ENCODE measurements at places on chromosomes 12 and 14. TPM values are rescaled to one million over a fixed set of nuclear protein-coding genes. Genes with fewer than 3 reads are reported as not detected.

DNA sequence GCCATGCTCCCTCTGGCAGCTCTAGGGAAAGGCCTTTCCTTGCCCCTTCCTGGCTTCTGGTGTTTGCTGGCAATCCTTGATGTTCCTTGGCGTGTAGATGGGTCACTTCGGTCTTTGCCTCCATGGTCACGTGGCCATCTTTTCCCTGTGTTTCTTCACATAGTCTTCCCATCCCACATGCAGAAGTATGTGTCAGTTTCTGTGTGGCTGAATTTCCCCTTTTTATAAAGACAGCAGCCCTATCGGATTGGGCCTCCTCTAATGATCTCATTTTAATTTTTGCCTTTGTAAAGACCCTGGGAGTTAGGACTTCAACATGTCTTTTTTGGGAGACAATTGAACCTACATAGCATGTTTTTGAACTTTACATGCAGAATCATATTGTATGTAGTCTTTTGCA is 107.2 kb upstream of the FGD4 start:
- H3K4me3 ChIP-seq: no peak overlapping the region
- H3K27ac ChIP-seq: no peak overlapping the region
- DNase-seq: no peak
- H3K36me3 ChIP-seq: no peaks in the 10 kb centered on the region
- no peaks in the 10 kb centered on the region for H3K4me1 ChIP-seq
- no peaks in the 10 kb centered on the region for H3K27me3 ChIP-seq

DNA sequence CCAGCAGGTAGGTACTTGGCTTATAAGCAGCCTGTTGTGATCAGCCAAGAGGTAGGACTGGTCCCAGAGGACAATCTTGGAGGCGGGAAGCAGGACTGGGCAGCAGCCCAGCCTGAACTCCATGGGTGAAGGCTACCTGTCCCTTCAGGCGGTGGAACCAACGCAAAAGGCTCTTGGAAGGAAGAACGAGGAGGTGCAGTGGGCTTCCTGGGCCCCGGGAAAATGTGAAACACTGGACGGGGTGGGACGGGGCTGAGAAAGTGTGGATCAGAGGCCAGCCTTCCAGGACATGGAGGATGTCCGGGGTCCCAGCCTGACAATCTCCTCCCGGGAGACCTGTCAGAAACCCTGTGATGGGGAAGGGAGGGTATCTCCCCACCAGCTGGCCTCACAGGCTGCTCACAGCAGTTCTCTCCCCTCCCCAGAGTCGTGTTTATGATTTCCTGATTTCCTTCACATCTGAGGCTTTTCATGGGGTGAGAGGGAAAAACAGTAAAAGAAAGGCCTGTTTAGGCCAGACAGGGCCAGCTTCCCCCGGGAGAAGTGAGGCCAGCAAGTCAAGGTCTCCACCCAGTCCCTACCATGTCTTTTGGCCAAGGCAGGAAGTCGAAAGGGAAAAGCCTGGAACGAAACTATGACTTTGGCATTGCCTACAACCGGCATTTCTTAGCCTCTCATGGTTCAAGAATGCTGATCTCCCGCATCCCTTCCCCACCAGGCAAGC is 11.3 kb downstream of the CMKLR1 start:
- no peak overlapping the region for H3K27ac ChIP-seq
- no peaks in the 10 kb centered on the region for H3K36me3 ChIP-seq

GRCh38 chr12:1288333-1288732 is 297.3 kb downstream of the ERC1 start:
- no peaks in the 10 kb centered on the region for H3K4me1 ChIP-seq
- DNase-seq: no peak
- no peak overlapping the region for H3K27ac ChIP-seq
- no peak overlapping the region for H3K4me3 ChIP-seq
- H3K36me3 ChIP-seq: peaks cover 22% of the 10 kb centered on the region

- DNase-seq: no peak
- no peaks in the 10 kb centered on the region for H3K36me3 ChIP-seq
- no peak overlapping the region for H3K4me3 ChIP-seq
- H3K4me1 ChIP-seq: no peaks in the 10 kb centered on the region
Measured at GRCh38 chr14:69928111-69928523, 48.9 kb downstream of the SMOC1 start.

DNA sequence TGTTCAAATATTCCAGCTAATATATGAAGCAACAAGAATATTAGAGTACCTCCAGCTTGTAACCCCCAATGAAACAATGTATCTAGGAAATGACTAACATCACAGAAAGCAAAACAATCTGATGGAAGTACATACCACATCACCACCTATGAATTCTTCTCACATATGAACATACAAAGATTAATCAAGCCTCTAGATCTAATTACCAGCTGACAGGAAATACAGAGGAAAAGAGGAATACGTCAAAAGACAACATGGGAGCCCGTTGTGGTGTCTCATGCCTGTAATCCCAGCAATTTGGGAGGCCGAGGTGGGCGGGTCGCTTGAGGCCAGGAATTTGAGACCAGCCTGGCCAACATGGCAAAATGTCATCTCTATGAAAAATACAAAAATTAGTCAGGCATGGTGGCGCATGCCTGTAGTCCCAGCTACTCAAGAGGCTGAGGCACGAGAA is 7.5 kb downstream of the NEDD8 start:
- H3K4me1 ChIP-seq: no peaks in the 10 kb centered on the region
- no peak overlapping the region for H3K4me3 ChIP-seq
- no peak overlapping the region for H3K27ac ChIP-seq
- no peak for DNase-seq

The SCNN1A gene
- 5.3 TPM for total RNA-seq

- no peak overlapping the region for H3K27ac ChIP-seq
- peaks cover 6% of the 10 kb centered on the region for H3K36me3 ChIP-seq
- H3K4me3 ChIP-seq: no peak overlapping the region
- peaks cover 16% of the 10 kb centered on the region for H3K4me1 ChIP-seq
Measured at GRCh38 chr14:102811254-102811963, 34.2 kb downstream of the TRAF3 start.

DNA sequence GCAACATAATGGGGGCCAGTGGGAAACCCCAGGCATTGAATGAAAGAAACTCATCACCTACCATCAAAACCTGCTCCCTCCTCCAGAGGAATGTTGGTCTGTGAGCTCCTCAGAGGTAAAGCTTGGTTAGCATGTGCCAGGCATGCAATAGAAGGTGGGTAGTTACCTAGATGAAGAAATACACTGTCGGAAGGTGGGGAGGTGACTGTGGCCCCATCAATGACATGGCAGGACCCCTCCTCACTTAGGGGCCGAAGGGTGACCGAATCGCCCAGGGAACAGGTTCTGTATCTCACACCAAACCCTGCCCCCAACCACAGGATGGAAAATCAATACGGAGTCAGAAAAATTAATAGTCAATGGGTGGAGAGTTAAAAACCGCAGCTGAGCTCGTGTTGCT is 135.6 kb downstream of the BCL11B start:
- H3K4me1 ChIP-seq: no peaks in the 10 kb centered on the region
- H3K27me3 ChIP-seq: no peaks in the 10 kb centered on the region

DNA sequence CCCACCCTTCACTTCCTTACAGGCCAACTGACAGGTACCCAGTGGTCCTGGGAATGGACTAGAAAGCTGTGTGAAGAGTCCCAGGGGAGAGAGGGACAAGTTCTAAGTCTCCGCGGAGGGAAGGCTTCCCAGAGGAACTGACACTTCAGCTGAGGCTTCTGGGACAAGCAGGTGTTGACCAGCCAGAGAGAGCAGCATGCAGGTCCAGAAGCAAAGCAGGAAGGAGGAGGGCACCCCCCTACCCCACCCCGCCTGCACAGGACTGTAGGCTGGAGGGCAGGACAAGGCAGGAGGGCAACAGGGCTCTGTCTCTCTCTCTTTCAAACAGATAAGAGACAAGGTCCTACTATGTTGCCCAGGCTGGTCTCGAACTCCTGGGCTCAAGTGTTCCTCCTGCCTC is 58.2 kb upstream of the CORO1C start:
- no peaks in the 10 kb centered on the region for H3K27me3 ChIP-seq
- no peak overlapping the region for H3K4me3 ChIP-seq
- DNase-seq: no peak
- no peaks in the 10 kb centered on the region for H3K4me1 ChIP-seq

DNA sequence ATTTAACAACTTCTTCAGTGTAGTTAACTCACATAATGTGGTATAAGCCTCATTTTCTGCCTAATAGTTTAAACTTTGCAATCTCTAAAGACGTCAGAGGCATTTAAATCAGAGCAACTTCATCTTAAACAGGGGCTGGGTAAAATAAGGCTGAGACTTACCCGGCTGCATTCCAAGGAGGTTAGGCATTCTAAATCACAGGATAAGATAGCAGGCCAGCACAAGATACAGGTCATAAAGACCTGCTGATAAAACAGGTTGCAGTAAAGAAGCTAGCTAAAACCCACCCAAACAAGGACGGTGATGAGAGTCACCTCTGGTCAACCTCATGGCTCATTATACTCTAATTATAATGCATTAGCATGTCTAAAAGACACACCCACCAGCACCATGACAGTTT is 115.6 kb upstream of the PKP2 start:
- DNase-seq: no peak
- H3K4me3 ChIP-seq: no peak overlapping the region
- no peak overlapping the region for H3K27ac ChIP-seq
- no peaks in the 10 kb centered on the region for H3K4me1 ChIP-seq
- H3K36me3 ChIP-seq: no peaks in the 10 kb centered on the region

DNA sequence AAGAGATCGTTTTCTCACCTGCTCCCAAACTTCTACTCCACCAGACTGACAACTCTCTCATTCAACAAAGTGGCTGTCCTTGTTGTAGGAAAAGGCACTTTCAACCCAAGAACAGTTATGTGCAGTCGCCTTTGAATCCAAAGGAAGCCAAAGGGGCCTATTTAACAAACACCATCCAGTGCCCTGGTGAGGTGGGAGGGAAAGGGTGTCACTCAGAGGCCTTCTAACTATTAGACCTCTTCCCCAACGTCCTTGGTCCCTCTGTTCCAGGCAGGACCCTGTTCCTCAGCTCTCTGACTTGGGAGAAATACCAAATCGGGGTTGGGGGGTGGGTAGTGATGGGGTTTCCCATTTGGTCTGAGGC is 3.2 kb downstream of the SIX4 start:
- no peak overlapping the region for H3K4me3 ChIP-seq
- H3K27ac ChIP-seq: no peak overlapping the region
- H3K4me1 ChIP-seq: peaks cover 5% of the 10 kb centered on the region
- peaks cover 27% of the 10 kb centered on the region for H3K27me3 ChIP-seq
- no peaks in the 10 kb centered on the region for H3K36me3 ChIP-seq

GRCh38 chr12:25469368-25469767 is 83.7 kb downstream of the LMNTD1 start:
- H3K27me3 ChIP-seq: no peaks in the 10 kb centered on the region
- no peak overlapping the region for H3K4me3 ChIP-seq
- no peak overlapping the region for H3K27ac ChIP-seq
- H3K36me3 ChIP-seq: no peaks in the 10 kb centered on the region

The SLC4A8 gene
- 8.4 TPM for total RNA-seq

The GLIPR1L1 gene
- not detected for total RNA-seq

DNA sequence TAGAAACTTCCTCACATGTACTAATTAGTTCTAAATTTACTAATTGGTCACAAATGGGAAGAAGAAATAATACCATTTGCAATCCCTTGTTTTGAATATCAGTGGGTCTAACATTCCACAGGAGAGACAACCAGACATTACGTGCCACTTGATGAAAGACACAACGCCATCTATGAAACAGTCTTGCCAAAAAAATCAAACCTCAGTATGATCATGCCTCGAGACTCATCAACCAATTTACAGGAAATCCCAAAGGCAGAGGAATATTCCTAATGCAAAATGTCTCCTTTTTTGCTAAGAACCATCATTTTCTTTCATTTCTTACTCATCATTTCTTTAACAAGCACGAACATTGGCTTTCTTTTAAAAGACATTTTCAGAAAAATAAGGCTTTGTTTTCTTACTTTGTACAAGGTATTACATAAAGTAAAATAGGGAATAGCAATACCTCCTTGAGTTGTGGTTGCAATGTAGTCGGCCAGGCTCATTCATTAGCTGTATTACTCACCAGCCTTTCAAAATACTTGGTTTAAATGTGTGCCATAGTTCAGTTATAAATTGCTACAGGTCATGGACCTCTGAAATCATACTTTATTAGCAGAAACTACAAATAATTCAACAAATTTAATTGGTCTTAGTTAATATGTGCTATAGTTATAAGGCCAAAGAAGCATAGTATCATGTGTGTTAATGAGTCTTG is 436.2 kb upstream of the FLRT2 start:
- no peaks in the 10 kb centered on the region for H3K27me3 ChIP-seq
- no peak overlapping the region for H3K4me3 ChIP-seq
- no peaks in the 10 kb centered on the region for H3K36me3 ChIP-seq
- DNase-seq: no peak

The PPP1R3E gene
- total RNA-seq: 67.0 TPM

DNA sequence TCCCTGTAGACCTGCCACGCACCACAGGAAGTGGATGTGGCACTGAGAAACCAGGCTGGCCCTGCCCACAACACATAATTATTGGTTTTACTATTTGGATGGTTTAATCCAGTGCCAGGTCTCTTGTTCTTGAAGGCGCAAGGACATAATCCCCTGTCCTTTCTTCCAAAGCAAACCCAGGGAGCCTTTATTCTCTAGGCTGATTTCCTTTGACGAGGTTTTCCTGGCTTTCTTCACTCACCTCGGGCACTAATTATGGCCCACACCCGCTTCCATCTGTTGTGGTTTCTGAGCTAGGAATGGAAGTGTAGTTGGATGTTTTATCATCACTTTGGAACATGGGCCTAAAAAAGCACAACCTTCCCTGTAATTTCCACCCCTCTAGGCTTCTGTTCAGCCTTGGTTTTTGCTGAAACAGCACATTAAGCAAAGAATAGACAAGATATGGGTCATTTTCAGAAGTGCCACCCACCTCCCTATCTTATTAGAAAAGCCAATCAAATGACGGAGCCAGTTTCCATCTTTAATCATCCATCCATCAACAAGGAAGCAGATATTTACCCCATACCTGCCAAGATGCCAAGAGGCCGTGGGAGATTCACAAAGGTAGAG is 73.9 kb downstream of the PPP1R36 start:
- H3K4me1 ChIP-seq: no peaks in the 10 kb centered on the region
- H3K36me3 ChIP-seq: no peaks in the 10 kb centered on the region
- no peak overlapping the region for H3K4me3 ChIP-seq
- no peak for DNase-seq

The MIP gene
- not detected for total RNA-seq

DNA sequence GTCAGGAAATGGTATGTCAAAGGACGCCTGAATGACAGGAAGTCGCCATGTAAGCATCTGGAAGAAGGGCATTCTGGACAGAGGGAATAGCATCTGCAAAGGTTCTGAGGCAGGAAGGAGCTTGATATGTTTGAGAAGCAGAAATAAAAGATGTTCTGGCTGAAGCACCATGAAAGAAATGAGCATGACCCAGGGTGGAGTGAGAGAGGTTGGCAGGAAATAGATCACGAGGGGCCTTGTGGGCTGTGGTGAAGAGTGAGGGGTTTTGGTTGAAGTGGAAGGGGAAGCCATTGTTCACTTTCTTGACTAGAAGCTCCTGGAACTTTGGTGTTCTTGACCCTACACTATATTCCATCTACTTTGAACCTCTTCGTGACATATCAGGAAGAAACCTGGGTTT is 99.4 kb upstream of the PARP11 start:
- peaks cover 26% of the 10 kb centered on the region for H3K4me1 ChIP-seq
- H3K4me3 ChIP-seq: no peak overlapping the region
- no peaks in the 10 kb centered on the region for H3K27me3 ChIP-seq
- H3K27ac ChIP-seq: peak overlapping the region; percentile 60

Measured in naive thymus-derived CD4-positive, alpha-beta T cell (primary cell).